Activated CD4-positive, alpha-beta memory T cell treated with anti-CD3 and anti-CD28 coated beads, Interleukin-2, amount 10 ng/mL, durations not matched to agents 7 days and 5 days (primary cell): ENCODE measurements at places on chromosomes 6 and 20.

- no peaks in the 10 kb centered on the region for H3K36me3 ChIP-seq
- no peaks in the 10 kb centered on the region for H3K4me1 ChIP-seq
- no peak overlapping the region for H3K27ac ChIP-seq
- DNase-seq: no peak
Observed at GRCh38 chr6:39416728-39417127, 94.2 kb upstream of the KCNK16 start.

- no peak for DNase-seq
- H3K4me3 ChIP-seq: no peak overlapping the region
- H3K36me3 ChIP-seq: no peaks in the 10 kb centered on the region
Observed at GRCh38 chr6:152572338-152573088, 64.6 kb downstream of the SYNE1 start.

GRCh38 chr6:57822896-57823358 is 505.5 kb downstream of the PRIM2 start:
- no peak overlapping the region for H3K4me3 ChIP-seq
- peaks cover 18% of the 10 kb centered on the region for H3K27me3 ChIP-seq
- H3K4me1 ChIP-seq: no peaks in the 10 kb centered on the region
- H3K27ac ChIP-seq: no peak overlapping the region
- peaks cover 3% of the 10 kb centered on the region for H3K36me3 ChIP-seq
- DNase-seq: no peak

DNA sequence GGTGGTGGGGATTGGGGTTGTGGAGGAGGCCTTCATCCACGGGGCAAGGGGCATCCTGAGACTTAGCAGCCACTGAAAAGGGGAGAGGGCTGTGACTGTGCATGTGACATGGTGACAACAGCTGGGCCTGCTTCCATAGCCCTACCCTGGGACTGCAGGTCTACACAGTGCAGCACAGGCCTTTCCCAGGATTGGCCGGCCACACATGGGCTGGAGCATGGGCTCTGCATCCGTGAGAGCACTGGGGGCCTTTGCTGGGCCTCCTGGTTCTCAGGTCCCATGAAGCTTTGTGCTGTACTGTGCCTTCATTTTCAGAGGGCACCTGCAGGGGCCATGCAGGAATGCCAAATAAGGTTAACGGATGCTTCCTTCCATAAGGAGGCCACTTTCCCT is 56.0 kb downstream of the ZDHHC14 start:
- no peaks in the 10 kb centered on the region for H3K4me1 ChIP-seq
- H3K27ac ChIP-seq: no peak overlapping the region
- H3K27me3 ChIP-seq: no peaks in the 10 kb centered on the region
- no peak overlapping the region for H3K4me3 ChIP-seq
- DNase-seq: no peak
- peaks cover 13% of the 10 kb centered on the region for H3K36me3 ChIP-seq
